KBM-7 (cell line): ENCODE measurements at places on chromosomes 2 and 18.
A peak's percentile ranks its signal among the peaks of the same experiment; 100 is the strongest.

DNA sequence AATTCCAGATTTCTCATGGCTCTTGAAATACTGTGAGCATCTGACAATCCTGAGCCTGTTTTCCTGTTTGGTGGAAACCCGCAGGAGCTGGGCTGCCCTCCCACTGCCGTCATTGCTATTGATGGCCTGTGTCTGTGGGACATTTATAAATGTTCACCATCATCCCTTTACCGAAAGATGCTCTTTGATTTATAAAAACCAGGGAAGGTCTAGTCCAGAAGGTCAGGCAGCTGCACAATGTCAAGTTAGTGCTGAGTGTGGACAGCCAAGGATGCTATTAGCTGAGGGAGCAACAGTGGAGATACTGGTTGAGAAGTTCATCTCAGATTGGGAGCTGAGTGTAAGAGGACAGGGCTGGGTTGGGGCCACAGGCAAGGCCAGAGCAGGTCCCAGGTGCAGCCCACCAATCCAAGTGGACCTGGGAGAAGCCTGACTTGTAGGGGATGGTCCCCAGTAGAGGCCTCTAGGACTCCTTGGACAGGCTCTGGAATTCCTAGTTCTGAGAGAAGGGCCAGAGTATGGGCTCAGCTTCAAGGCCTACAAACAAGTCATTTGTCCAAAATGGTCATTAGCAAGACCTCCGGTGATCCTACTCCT lies 55.1 kb downstream of the COPS8 start:
- DNase-seq, result no peak

DNA sequence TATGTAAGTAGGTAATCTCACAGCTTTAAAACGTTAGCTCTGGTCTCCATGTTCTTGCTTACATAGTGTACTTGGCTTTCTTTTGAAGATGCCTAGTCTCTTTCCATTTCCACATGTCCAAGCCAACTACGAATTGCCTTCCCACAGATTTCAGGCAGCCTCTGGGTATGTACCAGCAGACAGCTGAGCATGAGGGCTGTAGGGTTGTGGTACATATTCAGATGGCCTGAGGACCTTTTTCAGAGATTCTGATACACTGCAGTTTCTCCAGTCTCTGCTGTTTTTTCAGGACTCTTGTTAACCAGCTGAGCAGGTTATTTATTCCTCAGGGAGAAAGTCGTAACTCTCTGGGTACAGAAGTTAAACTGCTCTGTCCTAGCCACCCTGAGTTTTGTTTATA lies 3.1 kb upstream of the KCNJ13 start:
- no peak for DNase-seq

- no peak for DNase-seq
Observed at GRCh38 chr2:108587621-108588020, 53.4 kb downstream of the LIMS1 start.

DNA sequence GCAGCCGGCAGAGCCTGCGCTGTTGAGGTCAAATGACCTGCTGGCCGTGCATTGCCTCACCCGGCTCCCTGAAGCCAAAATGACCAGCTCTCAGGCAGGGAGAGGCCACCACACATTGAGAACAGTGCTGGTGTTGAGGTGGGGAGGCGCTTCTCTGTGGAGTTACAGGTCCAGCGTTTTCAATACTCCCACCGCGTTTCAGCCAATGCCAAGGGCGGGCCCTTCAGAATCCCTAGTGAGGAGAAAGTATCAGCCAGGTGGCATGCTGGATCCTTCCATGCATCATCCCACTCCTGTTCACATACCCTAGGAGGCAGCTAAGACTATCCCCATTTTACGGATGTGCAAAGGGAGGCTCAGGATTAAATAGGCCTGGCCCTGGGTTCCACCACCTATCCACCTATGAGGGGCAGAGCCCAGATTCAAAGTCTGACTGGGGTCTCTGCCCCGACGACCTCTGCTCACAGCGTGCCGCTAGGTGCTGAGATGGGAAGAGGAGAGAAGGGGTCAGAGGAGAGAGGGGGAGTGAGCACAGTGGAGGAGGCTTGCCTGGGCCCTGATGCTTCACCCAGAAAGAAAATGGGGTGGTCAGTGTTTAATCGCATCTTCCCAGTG lies 137.6 kb upstream of the ID2 start:
- peak; percentile 20 for DNase-seq

GRCh38 chr2:96895032-96895745 lies 25.3 kb upstream of the SEMA4C start:
- DNase-seq, result no peak

GRCh38 chr2:96622544-96622943 lies 15.6 kb downstream of the KANSL3 start:
- no peak for DNase-seq

- no peak for DNase-seq
Observed at GRCh38 chr2:105437708-105438103, 38.9 kb upstream of the FHL2 start.

- no peak for DNase-seq
Observed at GRCh38 chr2:227817850-227818674, 4.4 kb downstream of the CCL20 start.

DNA sequence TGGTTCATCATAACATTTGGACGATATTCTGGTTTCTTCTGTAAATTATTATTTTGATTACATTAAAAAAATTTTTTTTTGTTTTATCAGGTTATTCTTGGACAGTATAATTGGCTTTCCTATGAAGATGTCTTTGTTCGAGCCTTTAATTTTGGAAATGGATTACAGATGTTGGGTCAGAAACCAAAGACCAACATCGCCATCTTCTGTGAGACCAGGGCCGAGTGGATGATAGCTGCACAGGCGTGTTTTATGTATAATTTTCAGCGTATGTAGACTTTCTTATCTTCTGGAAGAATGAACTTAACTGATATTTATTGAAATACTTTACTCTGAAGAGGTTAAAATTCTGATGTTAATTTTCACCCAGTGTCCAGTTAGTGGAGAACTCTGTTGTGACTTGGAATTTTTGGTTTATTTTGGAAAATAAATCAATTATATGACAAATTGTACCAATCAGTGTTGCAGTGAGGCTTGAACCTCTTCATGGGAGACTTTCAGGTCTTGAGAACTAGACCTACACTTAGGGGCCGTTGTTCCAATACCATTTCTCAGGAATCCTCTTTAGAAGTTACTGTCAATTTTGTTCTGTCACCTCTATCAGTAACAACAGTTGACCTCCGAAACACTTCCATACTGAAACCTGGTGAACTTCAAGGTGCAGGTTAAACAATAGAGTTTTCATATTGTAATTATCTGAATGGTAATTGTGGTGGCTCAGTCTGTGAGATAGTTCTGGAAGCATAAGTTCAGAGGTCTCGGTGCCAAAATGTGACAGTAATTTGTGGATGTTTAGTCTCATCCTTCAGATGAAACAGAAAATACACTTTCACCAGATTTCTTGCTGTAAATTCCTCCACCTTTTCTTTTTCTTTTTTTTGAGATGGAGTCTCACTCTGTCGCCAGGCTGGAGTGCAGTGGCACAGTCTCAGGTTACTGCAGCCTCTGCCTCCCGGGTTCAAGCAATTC lies 55.7 kb downstream of the ACSL3 start:
- no peak for DNase-seq

DNA sequence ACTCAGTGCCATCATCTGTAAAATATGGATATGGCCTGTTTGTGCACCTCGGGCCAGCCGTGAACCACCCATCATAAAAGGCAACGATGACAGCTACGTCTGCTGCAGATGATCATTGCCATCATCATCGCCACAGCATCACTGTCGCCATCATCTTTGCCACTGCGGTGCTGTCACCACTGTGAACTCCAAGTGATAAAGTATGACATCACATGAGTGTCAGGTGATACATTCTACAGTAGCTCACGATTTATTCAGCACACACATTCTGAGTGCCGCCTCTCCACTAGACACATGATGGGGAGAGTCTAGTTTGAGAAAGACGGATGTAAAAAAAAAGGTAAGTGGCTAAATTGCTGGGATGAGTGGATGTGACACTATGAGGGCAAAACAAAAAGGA lies 755.4 kb upstream of the RAB6C start:
- DNase-seq, result no peak

GRCh38 chr18:35999925-36000324 lies 27.4 kb downstream of the RMP24 start:
- DNase-seq, result no peak

DNA sequence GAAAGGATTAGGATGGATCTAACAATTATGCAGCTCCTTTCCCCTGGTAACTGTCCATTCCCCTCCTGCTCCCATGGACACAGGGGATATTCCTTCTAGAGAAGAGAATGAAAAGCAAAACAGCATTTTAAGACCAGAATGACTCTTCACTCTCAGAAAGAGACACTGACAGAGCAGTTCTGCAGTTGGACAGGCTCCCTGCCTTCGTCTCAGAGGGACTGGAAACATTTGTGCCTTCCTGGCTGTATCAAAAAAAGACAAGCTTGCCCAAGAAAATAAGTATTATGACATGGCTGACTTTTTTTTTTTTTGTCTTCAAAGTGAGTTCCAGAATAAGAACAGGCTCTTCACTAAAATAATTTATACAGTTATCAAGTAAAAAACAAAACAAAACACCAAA lies 9.5 kb downstream of the PID1 start:
- no peak for DNase-seq

GRCh38 chr18:35938158-35938557 lies 34.3 kb upstream of the RMP24 start:
- DNase-seq, result no peak

- no peak for DNase-seq
Observed at GRCh38 chr18:79575891-79576685, 103.5 kb upstream of the CTDP1 start.

DNA sequence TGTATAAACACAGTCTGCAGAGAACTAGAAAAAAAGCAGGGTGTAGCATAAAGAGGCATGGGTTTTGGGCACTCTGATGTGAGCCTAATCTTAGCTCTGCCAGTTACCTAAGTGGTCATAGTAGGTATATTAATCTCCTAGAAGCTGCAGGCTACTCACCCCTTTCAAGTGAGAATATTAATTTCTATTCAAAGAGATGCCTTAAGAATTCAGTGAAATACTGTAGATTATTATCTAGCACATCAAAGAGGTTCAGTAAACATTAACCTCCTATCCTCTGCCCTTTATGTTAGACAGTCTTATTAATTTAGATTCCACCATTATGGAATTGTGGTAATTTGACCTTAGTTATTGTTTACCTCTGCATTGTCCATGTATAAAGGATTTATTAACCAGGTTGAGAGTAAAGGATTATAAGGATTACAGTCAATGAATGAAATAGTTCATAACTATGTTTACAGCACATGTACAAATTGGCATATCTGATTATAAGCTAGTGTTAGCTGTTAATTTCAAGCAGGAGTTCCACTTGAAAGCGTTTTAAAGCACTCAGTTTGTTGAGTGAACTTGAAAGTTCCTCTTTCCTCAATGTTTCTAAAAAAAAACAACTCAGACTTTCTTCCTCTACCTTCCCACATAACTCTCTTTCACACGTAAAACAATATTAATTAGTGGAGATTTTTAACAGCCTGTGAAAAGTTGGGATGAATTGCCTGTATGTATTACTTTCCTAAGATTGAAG lies 150.6 kb upstream of the EPC2 start:
- DNase-seq, result peak; percentile 62

DNA sequence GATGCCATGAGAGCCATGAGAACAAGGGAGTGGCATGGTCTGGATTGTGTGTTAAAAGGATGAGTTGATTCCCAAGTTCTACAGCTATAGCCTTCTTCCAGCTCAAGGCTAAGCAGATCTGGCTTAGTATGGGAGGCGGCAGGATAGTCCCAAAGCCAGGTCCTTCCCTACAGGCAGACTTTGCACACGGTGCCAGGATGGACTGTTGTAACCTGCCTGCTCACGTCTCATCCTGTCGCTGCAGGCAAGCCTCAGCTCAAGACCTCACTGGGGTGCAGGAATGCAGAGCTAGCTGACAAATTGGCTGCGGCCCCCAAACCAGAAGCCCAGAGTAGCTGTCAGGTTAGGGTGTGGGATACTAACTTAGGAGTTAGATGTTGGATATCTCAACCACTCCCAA lies 28.8 kb upstream of the IGFBP5 start:
- no peak for DNase-seq

- no peak for DNase-seq
Observed at GRCh38 chr2:121008975-121009374, 273.3 kb downstream of the GLI2 start.

- no peak for DNase-seq
Observed at GRCh38 chr2:23503097-23503496, 118.1 kb downstream of the KLHL29 start.

DNA sequence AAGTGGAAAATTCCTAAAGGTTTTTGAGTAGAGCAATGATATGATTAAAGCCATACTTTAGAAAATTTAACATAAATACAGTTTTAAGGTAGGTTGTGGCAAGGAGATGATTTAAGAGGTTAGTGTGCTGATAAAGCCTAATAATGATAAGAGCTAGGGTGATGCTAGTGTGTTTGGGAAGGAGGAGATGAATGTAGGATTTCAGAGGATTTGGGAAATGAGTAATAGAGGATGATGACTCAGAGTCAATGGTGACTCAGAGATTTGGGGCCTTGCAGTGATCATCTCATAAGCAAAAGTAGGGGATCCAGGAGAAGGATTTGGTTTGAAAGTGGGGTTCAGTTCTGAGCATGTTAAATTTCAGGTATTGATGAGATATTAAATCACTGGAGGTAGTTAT lies 23.3 kb downstream of the STAMBP start:
- no peak for DNase-seq

DNA sequence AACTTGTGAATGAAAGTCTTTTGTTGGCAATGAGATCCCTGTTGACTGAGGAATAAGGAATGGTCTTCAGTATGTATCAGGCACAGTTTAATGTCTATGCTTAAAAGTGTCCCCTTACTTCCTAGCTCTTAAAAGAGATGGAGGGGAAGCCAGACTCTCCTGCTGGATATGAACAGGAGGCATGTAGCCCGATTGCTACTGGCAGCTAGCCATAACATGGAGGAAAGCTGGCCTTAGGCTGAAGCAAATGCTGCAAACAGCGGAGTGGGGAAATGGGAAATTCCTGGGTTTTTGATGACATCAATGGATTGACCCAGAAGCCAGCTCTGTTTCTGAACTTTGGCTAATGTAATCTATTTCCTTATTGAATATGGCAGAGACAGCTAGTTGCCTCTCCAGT lies 266.1 kb downstream of the SLC4A3 start:
- no peak for DNase-seq

GRCh38 chr2:5945742-5946141 lies 253.6 kb downstream of the SOX11 start:
- no peak for DNase-seq

GRCh38 chr18:7336623-7337022 lies 105.7 kb downstream of the LRRC30 start:
- no peak for DNase-seq

GRCh38 chr2:115160531-115161080 lies 718.2 kb downstream of the DPP10 start:
- DNase-seq, result no peak
